ENCODE measurements at places on chromosomes 13 and 19.

DNA sequence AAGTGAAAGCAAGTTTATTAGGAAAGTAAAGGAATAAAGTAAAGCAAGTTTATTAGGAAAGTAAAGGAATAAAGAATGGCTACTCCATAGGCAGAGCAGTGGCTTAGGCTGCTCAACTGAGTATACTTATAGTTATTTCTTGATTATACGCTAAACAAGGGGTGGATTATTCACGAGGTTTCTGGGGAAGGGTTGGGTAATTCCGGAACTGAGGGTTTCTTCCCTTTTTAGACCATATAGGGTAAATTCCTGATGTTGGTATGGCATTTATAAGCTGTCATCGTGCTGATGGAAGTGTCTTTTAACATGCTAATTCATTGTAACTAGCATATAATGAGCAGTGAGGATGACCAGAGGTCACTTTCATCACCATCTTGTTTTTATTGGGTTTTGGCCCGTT, 194.3 kb downstream of the DLEU7 start:
- no peak for DNase-seq

GRCh38 chr19:47110521-47111005, 3.0 kb downstream of the ZC3H4 start:
- DNase-seq, result no peak

DNA sequence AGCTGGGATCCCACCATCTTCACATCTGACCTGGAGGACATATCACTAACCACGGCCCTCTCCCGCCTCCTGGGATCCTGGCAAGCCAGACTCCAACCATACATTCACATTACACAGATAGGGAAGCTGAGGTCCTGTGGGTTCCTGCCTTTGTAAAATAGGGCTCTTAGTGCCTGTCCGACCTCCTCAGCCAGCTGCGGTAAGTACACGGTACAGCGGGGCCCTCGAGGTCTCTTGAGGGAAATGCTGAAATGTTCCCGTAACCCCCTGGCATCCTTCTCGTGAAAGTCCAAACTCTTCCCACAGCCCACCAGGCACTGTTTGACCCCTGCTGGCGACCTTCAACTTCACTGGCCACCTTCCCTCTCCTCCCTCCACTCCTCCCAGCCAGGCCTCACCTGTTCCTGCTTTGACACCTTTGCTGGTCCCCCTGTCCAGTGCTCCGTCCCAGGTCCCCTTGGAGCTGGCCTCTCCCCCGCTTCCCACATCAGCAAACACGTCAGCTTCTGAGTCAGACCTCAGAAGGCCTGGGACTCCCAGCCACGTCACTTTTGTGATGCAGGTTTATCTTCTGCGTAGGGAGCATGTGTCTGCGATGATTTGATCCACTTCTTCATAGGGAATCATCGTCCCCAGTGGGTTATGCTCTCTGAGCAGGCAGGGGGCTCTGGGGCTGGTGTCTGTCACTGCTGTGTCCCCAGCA, 8.8 kb upstream of the GNG7 start:
- peak; percentile 50 for DNase-seq

DNA sequence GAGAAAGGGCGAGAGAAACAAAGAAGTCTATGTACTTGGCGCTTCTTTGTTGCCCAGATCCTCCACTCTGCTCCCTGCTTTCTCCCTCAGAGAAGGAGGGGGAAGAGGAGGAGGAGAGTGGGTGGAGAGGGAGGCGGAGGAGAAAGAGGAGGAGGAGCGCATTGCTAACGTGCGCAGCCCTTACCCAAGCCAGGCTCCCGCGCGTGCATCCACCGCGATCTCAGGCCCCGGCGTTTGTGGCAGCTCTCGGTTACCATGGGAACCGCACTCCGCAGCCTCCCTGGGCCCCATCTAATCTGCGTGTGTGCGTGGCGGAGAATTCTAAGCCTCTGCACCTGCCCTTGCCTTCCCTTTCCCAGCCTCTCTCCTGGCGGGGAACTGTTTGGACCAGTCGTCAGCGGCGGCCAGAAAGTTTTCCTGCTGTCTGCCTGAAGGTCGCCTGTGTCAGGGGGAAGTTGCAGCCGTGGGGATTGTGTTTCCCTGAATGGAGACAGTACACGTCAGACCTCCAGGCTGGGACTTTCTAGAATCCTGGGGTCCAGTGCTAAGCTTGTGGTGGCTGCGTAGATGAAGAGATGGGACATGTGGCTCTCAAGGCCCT, at the start of gene ERICH6B:
TSS of gene ERICH6B (minus strand) at position 239 of the 601 bp plus-strand sequence. CDS start 18,734 bp downstream, outside the sequence.
- peak; percentile 14 for DNase-seq

- peak; percentile 72 for DNase-seq
Measured at GRCh38 chr13:23794267-23795161, 94.7 kb downstream of the MIPEP start.

DNA sequence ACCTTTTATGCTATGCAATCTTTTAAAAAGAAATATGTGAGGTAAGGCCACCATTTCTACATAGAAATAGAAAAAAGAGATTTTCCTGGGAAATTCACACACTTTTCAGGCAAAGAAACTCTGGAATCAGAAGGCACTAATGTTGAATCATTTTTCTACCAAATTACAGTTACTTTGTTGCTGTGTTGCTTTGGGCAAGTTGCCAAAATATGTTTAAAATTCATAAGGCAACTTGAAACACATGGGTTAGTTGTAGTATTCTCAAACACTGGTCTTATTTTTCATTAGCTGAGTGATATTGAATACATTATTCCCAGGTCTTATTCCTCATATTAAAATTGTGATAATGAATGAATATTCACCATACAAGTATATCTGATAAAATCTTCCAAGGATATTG, 195.0 kb upstream of the SLITRK1 start:
- no peak for DNase-seq

- DNase-seq, result no peak
Measured at GRCh38 chr19:42555317-42555716, 27.0 kb upstream of the CEACAM1 start.

GRCh38 chr13:68810660-68811059, 1297.0 kb upstream of the ATXN8OS start:
- DNase-seq, result no peak

GRCh38 chr13:99383946-99384345, 76.7 kb upstream of the GPR183 start:
- DNase-seq, result no peak

GRCh38 chr13:26378116-26378515, 124.2 kb downstream of the CDK8 start:
- DNase-seq, result no peak

- DNase-seq, result no peak
Measured at GRCh38 chr19:661427-662196, 1.4 kb downstream of the RNF126 start.

- no peak for DNase-seq
Measured at GRCh38 chr19:50322931-50323781, 6.0 kb downstream of the KCNC3 start.

DNA sequence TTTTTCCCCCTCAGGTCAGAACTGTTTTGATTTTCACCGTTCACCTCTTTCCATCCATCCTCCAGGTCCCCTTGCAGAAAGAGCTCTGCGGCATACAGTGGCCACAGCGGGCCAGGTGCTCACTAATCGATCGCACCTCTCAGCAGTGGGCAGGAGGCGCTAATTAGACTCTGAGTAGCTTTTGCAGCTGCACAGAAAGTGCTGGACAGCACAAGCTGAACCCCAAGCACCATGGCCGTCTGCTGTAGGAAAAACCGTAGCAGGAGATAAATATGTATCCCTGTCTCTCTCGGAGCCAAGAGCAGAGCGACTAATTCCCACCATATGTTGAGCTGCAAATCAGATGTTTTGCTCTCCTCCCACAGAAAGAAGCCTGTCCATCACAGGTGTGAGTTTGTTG, 54.4 kb downstream of the PEX11G start:
- DNase-seq, result no peak

- no peak for DNase-seq
Measured at GRCh38 chr13:82791035-82791434, 1091.2 kb downstream of the SLITRK1 start.

DNA sequence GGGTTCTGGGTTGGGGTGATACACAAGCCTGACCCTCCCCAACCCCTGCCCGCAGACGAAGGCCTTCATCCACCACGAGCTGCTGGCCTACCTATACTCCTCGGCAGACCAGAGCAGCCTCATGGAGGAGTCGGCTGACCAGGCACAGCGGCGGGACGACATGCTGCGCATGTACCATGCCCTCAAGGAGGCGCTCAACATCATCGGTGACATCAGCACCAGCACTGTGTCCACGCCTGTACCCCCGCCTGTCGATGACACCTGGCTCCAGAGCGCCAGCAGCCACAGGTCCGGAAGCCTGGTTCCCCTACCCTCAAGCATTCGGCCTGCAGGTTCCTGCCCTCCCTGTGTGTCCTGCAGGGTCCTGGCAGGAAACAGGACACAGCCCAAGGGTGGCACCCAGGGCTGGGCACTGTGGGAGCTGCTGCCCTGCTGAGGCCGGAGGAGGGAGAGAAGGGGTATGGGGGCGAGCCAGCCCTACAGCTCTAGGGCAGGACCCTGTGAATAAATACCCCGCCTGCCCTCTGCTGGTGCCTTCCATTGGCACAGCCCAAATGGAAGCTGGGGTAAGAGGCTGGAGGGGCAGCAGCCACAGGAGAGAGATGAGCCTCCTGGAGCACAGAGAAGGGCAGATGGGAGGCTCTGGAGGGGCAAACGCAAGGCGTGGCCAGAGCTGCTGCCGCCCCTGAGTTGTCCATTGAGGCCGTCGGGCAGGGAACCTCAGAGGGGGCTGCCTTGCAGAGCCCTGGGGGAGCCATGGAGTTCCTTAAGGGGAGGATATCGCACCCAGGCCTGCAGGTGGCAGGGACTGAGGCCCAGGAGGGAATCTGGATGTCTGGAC, 6.8 kb downstream of the TMED1 start:
- no peak for DNase-seq

DNA sequence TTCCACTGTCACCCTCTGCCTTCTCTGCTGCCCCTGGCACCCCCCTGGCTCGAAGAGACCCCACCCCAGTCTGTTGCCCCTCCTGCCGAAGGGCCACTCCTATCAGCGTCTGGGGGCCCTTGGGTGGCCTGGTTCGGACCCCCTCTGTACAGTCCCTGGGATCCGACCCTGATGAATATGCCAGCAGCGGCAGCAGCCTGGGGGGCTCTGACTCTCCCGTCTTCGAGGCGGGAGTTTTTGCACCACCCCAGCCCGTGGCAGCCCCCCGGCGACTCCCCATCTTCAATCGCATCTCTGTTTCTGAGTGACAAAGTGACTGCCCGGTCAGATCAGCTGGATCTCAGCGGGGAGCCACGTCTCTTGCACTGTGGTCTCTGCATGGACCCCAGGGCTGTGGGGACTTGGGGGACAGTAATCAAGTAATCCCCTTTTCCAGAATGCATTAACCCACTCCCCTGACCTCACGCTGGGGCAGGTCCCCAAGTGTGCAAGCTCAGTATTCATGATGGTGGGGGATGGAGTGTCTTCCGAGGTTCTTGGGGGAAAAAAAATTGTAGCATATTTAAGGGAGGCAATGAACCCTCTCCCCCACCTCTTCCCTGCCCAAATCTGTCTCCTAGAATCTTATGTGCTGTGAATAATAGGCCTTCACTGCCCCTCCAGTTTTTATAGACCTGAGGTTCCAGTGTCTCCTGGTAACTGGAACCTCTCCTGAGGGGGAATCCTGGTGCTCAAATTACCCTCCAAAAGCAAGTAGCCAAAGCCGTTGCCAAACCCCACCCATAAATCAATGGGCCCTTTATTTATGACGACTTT, 2.0 kb downstream of the ZFP36 start:
- peak; percentile 56 for DNase-seq

DNA sequence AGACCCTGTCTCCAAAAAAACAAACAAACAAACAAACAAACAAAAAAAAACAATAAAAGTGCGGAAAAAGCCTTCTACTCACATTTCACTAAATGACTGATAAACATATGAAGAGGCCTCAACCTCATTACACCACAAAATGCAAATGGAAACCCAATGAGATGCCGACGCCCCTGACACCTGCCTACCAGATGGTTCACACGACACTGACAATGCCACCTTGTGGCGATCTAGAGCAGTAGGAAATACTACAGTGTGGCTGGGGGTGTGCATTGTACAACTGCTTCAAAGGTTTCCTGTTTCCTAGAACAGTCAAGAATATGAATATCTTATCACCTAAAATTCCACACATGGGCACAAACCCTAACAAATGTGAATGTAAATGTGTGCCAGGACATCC, 14.0 kb downstream of the SCGB2B2 start:
- no peak for DNase-seq

GRCh38 chr19:4366666-4367335, 23.4 kb downstream of the MPND start:
- no peak for DNase-seq

GRCh38 chr19:42433503-42434260, 6.5 kb upstream of the LIPE start:
- peak; percentile 16 for DNase-seq

DNA sequence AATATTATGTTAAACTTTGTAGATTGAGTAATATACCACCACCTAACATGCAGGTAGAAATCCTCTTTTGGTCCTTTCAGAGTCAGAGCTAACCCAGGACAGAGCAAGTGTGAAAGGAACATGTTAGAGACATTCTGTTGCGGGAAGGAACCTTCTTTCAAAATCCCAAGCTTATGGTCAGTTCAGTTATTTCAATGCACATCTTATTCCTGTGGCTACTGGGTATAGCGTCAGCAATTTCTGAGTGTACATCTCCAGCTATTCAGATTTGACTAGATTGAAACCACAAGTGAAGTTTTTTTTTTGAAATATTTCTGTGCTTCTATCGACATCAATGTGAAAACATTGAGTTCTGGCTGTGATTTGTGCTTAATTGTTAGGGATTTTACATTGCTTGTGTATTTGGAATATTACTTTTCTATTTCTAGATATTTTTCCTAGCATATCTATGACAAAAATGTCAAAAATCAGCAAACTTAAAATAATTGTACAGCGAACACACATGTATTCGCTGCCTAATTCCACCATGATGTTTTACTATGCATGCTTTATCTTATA, 165.3 kb downstream of the LMO7 start:
- no peak for DNase-seq

DNA sequence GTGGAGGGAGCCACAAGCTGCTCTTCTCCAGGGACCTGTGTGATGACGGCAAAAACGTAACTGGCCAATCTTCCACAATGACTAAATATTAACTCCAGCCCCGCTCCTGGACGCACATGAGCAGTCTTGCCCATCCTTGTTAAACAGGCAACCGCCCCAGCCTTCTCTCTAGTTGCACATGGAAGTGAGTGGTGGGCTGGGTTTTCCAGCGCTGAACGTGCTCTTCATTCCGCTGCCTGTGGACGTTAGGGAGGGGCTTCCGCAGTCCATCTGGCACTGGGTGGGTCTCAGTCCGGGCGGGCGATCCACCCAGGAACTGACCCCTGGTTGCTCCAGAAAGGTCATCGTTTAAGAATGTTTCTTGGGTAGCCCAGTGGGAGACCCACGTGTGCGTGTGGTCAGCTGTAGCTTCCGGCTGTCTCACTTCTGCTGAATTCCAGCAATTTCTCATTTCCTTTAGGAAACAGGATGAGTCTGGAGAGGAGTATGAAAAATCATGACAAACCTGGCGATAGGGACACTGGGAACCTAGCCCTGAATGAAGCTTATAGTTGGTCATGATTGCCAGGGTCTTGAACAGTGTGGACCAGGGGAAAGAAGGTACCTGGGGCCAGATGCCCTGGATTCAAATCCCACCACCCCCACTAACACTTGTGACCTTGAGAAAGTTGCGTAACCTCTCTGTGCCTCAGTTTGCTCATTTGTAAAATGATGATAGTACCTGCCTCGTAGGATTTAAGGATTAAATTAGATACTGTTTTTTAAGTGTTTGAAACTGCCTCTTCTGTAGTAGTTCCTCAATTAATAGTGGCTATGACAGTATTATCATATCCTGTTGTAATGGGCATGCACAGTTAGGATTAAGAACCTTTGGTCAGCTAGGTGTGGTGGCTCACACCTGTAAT, 92.6 kb downstream of the SIPA1L3 start:
- peak; percentile 97 for DNase-seq

Measured in astrocyte of the spinal cord (primary cell).